Stimulated activated CD4-positive, alpha-beta T cell treated with anti-CD3 and anti-CD28 coated beads, Interleukin-15, amount 100 ng/mL, for 1 hour (primary cell): ENCODE measurements at places on chromosomes 16 and 17.

GRCh38 chr17:47797797-47798196 lies 23.8 kb downstream of the OSBPL7 start:
- no peak for DNase-seq

- no peak for DNase-seq
Measured at GRCh38 chr16:75099738-75100602, 16.6 kb downstream of the LDHD start.

DNA sequence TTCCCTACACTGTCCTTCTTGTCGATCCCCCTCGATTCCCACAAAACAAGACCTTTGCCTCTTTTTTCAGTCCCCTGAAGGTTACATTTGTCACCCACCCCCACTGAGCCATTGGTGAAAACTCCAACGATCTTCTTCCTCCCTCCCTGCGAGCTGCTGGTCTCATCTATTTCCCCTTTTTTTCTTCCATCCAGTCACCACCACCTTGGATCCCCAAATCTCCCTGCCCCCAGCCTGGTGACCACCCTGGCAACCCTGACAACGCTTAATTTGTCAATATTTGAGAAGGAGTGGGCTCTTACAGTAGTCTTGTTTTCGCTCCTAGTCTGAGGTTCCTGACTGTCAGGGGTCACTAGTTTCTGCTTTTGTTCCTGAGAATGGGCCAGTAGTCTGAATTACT lies 62.9 kb downstream of the SMPD3 start:
- no peak for DNase-seq

GRCh38 chr17:75611851-75612429 lies 21.3 kb upstream of the SMIM5 start:
- no peak for DNase-seq

- DNase-seq, result no peak
Measured at GRCh38 chr17:77611791-77612502, 346.6 kb upstream of the TNRC6C start.

DNA sequence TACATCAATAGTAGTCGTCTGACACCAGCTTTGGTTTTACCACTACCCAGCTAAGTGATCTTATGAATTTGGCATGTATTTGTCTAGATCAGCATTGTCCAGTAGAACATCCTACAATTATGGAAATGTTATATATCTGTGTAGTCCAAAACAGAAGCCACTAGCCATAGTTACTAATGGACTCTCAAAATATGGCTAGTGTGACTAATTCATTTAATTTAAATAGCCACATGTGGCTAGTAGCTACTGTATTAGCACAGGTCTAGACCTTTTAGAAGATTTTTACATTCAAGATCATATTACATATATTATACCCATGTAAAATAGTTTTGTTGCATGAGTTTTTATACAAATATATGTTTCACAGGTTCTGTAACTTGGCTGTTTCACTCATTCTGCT lies 27.0 kb upstream of the NFAT5 start:
- no peak for DNase-seq

DNA sequence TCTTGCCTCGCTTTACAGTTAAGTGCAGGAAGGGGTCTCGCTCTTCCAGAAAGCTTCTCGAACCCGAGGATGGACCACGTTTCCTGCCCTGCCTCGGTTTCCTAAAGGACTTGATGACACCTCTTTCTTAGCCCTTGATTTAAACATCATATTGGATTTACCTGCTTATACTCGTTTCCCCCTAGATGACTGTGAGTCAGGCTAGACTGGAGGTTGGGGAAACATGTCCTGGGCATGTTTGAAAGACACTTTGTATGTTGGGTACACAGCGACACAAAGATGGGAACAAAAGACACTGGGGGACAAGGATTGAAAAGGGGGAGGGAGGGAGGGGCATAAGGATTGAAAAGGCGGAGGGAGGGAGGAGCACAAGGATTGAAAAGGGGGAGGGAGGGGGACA lies 30.0 kb downstream of the SDK2 start:
- DNase-seq, result no peak

DNA sequence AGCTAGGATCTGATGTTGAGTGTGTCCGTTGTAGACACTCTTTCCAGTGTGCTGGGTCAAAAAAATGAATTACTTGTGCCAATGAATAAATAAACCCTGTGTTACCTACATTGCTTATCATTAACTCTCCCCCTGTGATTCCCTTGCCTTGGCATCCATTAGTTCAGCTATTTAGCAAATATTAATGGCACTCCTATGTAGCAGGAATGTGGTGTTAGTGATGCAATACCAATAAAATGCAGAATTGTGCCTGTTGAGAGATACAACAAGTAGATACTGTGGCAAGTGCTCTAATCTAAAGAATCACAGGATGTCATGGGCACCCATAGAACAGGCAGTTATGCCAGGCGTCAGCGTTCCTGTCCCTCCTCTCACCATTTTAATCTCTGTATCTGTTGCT lies 343.2 kb downstream of the PMP22 start:
- no peak for DNase-seq

GRCh38 chr17:63402431-63403212 lies 43.5 kb downstream of the CYB561 start:
- no peak for DNase-seq

- no peak for DNase-seq
Measured at GRCh38 chr17:55420067-55420775, 1.4 kb downstream of the MMD start.

- no peak for DNase-seq
Measured at GRCh38 chr17:81376946-81377714, 18.1 kb upstream of the BAHCC1 start.

- DNase-seq, result no peak
Measured at GRCh38 chr17:77916703-77917481, 41.6 kb upstream of the TNRC6C start.

DNA sequence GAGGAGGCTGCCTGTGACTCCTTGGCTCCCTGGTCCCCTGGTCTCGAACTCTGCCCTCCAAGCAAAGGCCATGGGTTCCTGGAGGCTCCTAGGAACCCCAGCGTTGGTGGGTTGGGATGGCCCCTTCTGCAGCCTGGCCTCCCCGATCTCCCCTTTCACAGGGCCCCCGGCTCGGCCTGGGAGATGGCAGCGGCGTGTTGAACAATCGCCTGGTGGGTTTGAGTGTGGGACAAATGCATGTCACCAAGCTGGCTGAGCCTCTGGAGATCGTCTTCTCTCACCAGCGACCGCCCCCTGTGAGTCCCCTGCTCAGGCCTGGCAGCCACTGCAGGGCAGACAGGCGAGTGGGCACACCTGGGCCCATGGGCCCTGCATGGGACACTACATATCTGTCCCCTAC lies 10.9 kb downstream of the ADGRG3 start:
- DNase-seq, result no peak

DNA sequence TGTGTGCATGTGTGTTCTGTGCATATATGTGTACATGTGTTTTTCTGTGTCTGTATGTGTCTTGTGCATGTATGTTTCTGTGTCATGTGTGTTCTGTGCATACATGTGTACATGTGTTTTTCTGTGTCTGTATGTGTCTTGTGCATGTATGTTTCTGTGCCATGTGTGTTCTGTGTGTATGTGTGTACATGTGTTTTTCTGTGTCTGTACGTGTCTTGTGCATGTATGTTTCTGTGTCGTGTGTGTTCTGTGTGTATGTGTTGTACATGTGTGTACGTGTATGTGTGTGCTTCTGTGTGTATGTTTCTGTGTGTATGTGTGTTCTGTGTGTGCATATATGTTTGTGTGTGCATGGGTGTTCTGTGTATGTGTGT lies 8.4 kb upstream of the RAB37 start:
- no peak for DNase-seq

- no peak for DNase-seq
Measured at GRCh38 chr16:4318451-4318910, 2.6 kb downstream of the GLIS2 start.

DNA sequence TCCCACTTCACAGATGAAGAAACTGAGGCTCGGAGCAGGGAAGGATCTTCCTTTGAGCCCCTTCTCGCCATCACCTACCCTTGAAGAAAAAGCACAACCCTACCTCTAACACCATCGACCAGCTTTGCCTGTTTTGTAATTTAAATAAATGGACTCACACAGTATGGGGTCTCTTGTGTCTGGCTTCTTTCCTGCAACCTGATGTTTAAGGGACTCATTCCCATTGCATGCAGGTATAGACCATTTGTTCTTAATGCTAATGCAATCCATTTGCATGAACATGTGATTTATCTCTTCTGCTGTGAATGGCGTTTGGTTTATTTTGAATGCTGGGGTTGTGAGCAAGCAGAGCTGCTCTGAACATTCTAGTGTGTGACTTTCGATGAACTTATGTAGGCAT lies 150.8 kb upstream of the FOXF1 start:
- no peak for DNase-seq

DNA sequence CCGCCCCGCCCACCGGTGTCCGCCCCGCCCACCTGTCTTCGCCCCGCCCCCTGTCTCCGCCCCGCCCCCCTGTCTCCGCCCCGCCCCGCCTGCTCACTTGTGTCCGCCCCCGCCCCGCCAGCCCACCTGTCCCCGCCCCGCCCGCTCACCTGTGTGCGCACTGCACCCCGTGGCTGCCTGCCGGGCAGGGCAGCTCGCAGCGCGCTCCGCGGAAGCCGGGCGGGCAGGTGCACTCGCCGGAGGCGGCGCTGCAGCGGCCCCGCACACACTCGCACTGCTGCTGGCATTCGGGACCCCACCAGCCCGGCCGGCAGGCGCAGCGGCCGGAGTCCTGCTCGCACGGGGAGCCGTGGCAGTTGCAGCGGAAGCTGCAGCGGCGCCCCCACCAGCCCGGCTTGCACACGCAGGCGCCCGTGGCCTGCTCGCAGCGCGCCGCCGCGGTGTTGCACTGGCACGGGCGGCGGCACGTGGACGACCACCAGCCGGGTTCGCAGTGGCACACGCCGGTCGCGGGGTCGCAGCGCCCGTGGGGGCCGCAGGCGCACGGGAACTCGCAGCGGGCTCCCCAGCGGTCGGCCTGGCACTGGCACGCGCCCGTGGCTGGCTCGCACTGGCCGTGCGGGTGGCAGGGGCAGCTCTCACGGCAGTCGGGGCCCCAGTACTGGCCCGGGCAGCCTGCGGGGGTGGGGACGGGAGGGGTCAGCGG lies 2.1 kb downstream of the SCARF1 start:
- DNase-seq, result no peak

GRCh38 chr17:49645654-49646053 lies 32.2 kb downstream of the SPOP start:
- no peak for DNase-seq

DNA sequence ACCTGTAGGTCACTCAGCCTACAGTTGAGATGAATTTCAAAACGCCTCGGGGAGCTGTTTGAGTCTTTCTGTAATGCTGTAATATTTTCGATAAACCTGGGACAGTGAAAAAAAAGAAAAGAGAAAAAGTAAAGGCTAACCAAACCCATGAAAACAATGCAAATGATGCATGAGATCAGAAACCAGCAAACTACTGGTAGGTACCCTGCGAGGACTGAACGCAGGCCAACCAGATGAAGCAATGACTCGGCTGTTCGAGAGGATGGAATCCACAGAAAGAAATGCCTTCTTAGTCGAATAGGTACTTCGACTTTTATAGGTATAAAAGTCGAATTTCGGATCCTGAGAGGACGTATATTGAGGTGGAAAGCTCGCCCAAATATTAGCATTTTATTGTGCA lies 509 bp upstream of the ATAD5 start:
- DNase-seq, result no peak

DNA sequence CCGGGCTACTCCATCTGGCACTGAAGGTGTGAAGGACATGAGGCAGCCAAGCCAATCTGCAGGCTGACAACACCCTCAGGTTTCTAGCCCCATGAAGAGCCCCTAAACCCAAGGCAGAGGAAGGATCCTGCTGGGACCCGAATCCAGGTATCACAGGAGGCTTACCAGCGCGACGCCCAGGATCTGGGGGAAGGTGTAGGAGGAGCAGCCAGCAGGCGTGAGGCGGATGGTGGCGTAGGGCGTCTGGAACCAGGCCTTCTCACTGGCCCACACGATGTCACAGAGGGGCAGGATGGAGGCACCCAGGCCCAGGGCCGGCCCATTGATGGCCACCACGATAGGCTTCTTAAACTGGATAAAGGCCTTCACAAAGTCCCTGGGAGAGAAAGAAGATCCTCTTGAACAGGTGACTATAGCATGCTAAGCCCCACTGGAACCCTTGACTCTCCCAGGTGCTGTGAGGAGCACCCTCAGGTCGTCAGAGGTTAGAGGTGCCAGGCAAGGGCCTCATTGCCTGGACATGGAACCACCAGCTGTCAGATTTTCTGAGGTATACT lies 71.7 kb downstream of the DYNLRB2 start:
- no peak for DNase-seq

DNA sequence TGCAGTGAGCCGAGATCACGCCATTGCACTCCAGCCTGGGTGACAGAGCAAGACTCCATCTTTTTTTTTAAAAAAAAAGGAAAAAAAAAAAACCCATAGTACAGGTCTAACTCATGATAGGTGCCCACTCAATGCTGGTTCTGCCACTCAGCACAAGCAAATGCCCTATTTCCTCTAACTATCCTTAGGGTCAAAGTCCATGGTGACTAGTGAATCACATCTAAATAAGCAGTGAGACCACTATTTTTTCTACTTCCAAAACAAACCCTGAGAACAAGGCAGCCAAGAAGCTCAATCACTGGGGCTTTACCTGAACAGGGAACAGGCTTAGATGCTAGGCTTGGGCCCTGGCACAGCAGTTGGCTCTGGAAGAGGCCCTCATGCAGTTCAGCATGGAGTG lies 3.4 kb downstream of the BLTP2 start:
- DNase-seq, result no peak

DNA sequence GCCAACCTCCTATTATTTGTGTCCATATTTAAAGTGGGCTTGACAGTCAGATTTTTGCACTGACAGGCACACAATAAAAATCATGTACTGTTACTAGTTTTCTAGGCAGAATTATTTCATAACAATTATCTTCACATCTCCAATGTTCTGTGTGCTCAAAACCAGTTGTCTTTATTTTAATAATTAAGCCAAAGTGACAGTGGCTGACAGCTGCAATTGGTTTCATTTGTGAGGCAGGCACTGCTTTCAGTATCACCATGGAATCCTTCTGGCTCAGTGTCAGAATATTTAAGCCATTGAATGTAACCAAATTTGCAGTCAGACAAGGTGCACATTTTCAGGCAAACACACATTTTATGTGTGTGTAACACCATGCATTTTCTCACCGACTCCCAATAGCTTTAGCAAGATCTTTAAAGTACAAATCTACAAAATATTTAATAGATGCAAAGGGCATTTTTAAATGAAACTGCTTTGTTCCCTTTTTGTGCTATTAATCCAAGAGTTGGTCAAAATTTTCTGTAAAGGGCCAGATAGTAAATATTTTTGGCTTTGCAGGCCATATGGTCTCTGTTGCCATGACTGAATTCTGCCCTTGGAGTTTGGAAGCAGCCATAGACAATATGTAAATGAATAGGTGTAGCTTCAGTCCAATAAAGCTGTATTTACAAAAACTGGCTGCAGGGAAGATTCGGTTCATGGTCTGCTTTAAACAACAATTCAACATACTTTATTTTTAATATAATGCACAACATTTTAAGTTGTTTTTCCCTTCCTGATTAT lies 486.0 kb downstream of the KCNJ2 start:
- DNase-seq, result no peak
